ENCODE measurements at places on chromosomes 4 and X.
A peak's percentile ranks its signal among the peaks of the same experiment; 100 is the strongest.

- DNase-seq, result no peak
Measured at GRCh38 chrX:136198010-136198409, 50.7 kb downstream of the FHL1 start.

DNA sequence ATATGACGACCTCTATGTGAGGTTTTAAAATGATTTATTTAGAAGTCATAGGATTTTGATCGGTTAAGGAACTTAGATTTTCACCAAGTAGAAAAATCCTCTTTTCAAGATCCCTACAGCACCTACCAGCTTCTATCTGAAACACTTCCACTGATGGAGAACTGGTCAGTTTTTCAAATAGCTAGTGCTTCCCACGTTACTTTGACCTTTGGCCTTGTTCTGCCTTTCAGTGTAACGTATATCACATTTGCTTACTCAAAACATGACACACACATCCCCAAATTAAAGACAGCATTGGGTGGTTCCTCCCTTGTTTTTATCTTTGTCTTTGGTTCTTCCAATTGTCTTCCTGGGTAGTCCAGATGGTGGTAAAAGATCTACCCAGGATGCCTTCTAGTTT is 6.6 kb downstream of the LNX1 start:
- DNase-seq, result no peak

DNA sequence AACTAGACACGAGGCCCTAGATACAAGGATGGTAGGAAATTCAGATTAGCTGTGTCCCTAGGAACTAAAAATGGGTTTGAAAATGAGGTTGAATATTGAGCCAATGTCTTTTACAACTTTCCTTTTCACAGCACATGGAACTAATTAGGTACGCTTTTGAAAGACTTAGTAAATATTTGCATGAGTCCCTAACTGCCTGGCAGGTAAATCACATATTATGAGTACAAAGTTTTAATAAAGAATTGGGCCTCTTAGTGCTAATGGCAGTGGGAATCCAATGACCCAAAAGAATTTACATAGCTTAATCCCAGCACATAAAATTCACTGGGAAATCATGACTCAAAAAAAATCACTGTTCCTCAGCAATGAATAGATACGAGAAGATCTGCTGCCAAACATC is 16.8 kb downstream of the MUC7 start:
- DNase-seq, result no peak

DNA sequence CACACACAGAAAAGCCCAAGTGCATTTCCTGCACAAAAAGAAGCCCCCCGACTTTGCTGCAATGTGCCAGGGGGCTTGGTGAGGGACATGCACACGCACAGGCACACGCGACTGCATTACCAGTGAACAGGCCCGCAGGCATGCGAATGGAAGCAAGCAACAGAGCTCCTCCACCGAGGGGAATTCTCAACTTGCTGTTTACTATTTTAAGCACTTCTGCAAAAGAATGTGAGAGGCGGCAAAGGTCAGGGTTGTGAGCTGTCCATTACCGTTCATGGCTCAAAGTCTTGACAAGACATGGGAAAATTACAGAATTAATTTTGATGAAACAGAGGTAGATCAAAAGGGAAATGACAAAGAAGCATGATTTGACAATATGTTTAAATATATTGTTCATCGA is 342.5 kb upstream of the NOCT start:
- DNase-seq, result no peak

- DNase-seq, result no peak
Measured at GRCh38 chr4:138334346-138335016, 92.3 kb upstream of the SLC7A11 start.

DNA sequence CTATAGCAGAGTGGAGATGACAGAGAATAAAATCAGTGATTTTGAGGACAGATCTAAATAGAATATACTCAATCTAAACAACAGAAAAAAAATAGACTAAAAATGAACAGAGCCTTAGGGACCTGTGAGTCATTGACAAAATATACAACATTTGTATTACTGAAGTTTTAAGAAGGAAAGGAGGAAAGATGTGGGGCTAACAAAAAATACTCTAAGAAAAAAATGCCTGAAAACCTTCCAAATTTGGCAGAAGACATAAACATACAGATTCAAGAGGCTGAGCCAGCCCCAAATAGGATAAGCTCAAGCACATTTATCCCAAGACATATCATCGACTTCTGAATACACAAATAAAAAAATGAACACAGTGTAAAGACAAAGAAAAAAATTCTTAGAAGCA is 123.6 kb upstream of the INTU start:
- DNase-seq, result no peak

- no peak for DNase-seq
Measured at GRCh38 chrX:131746491-131746968, 202.7 kb downstream of the OR13H1 start.

DNA sequence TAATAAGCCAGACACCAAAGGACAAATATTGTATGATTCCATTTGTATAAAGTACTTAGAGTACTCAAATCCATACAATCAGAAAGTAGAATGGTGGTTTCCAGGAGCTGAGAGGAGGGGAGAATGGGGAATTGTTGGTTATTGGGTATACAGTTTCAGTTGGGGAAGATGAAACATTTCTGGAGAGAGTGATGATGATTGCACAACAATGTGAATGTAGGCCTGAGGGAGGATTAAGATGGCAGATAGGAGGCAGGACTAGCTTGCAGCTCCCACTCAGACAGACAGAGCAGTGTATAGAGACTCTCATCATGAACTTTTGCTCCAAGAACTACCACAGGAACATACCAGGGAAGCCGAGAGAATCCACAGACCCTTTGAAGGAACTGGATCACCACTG is 75.7 kb upstream of the PAK3 start:
- no peak for DNase-seq

DNA sequence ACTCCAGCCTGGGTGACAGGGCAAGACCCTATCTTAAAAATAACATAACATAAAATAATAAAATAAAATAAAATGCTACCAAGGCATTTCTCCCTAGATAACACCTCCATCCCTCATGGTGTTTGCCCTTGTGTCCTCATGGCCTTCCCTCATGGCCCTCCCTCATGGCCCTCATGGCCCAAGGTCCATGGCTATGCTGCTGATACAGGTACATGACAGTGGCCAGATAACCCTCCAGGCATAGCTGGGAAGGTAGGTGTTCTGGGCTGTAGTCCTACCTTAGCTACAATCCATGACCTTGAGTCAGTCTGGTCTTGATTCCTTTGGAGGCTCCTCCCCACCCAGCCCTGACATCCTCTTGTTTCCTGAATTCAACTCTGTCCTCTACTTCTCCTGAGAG is 75.2 kb downstream of the PJA1 start:
- no peak for DNase-seq

- no peak for DNase-seq
Measured at GRCh38 chr4:159443975-159444374, 341.1 kb downstream of the RAPGEF2 start.

GRCh38 chr4:71338846-71339593 is at the start of gene SLC4A4:
SLC4A4 (plus strand) TSS chr4:71339020.
- no peak for DNase-seq

DNA sequence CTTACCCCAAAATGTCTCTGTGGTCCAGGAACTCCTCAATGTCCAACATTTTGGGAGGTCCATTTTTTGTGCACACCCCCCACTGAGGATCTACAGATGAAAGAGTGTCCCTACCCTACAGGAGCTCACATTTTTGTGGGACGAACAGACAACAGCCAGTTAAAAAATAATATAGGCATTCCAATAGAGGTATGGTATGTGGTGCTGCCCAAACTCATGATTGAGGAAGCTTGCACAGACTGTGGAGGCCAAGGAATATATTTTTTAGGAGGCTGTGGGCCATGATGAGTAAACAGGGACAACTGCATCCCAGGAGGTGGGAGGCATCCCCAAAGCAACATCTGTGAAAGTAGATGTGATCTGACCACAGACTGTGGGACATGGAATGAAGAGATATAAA is 181.0 kb upstream of the HCCS start:
- no peak for DNase-seq

DNA sequence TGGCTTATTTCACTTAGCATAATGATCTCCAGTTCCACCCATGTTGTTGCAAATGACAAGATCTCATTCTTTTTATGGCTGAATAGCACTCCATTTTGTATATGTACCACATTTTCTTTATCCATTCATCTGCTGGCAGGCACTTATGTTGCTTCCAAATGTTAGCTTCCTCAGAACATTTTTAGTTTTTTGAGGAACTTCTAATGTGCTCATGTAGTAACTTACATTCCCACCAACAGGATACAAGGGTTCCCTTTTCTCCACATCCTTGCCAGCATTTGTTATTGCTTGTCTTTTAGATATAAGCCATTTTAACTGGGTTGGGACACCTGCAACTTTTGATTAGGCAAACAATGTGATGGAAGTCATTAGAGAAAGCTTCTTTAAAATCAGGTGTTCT is 454.2 kb downstream of the NLGN4X start:
- no peak for DNase-seq

DNA sequence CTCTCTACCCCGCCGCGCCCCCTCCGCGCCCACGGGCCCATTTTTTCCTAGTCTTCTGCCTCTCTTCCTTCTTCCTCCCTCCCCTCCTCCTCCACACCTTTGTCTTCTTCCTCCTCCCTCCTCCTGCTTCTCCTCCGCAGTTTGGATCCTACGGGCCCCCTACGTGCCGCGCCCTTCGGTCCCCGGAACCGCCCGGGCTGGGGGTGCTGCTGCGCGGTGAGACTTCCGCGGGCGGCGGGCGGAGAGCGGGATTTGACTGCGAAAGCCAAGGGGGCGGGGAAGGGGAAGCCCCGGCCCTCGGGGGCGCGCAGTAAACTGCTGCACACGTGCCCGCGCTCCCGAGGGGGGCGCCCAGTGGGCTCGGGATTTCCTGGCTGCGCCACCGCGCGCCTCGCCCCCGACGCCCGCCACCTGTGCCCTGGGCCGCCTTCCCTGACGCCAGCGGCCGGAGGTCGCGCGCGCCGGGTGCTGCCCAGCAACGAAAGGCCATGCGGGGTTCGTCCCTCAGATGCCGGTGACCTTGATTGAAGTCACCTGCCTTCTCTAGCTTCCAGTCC is 3.3 kb upstream of the NKX3-2 start:
- DNase-seq, result no peak

DNA sequence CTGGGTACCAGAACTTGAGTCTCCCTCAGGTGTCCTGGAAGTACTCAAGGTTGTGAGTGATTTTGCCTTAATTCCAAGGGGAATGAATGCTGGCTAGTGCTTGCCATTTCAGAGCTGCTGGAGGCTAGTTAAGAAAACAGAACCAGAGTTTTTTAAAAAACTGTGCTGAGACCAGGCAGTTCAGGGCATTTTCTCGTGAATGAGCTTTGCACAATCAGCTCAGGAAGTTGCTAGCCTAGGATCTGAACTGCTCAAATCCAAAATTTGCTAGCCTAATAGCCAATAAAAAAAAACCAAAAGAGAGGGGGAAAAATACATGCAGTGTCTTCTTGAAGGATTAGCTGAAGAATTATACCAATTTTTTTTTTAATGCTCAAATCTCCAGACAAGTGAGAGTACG is 292.7 kb downstream of the FBXW7 start:
- no peak for DNase-seq

GRCh38 chrX:120147537-120147936 is 10.9 kb upstream of the RHOXF2 start:
- DNase-seq, result no peak

GRCh38 chr4:77903186-77903585 is 40.6 kb downstream of the MRPL1 start:
- DNase-seq, result no peak

DNA sequence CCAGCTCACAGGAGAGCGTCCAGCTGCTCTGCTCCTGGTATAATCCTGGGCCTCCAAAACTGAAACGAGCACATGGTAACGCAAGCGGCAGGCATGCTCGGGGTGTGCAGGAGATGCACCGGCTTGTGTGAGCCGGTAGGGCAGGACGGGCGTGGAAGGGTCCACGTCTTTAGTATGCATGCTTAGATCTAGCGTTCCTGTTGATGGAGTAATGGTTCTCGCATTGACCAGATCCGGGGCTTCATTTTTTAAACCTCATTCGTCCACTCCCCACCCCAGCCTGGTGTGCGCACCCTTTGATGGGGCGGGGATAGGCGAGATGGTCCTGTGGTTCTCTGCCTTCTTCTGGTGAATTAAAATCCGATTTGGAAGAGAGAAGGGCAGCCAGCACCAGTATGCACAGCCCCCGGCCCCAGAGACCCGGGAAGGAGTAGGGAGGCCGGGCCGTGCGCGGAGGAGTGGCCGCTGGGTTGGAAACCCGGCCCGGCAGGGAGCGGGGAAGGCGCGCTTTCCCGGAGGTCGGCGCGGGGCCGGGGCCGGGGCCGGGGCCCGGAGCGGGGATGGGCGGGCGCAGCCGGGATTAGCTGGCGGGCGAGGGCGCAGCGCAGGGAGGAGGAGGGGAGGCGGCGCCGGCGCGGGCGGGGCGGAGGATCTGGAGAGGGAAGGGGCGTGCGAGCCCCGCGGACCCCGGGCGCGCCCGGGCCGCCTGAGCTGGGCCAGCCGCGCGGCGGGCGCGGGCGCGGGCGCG is 39.9 kb downstream of the FAM149A start:
- peak; percentile 30 for DNase-seq

DNA sequence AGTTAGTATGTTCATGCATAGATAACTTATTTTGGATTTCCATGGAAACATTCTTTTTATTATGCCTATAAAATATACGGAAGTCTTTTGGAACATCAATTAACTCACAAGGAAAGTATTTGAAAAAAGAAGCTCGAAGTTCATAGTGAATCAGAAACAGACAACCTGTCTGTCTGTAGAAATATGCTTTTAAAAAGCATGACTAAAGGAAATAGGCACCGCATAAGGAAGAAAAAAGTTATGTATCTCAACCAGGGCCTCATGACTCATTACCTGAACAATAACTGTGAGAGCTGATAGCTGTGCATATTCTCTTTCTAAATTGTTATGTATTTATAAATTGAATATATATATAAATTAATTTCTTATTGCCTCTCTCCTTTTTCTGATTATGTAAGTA is 324.1 kb downstream of the TLL1 start:
- no peak for DNase-seq

- DNase-seq, result no peak
Measured at GRCh38 chrX:103253608-103254007, 1.3 kb downstream of the TCEAL8 start.

GRCh38 chr4:22895482-22895881 is 202.7 kb downstream of the GBA3 start:
- DNase-seq, result no peak

DNA sequence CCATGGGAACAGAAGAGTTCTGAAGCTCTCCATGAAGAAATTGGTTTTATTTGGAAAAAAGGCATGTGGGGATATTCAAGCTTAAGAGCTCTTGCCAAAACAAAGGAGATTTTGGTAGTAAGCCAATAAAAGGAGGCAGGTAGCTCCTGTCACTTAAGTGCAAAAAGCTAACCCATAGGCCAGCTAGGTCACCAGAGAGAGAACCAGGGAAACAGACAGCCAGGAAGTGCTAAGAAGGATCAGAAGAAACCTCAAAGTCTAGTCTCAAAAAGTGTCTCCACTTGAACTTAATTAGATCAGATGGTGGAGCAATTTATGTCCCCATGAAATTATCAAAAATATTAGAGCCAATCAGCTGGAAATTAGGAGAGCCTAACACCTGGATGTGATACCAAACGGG is 49.2 kb downstream of the CD40LG start:
- no peak for DNase-seq

DNA sequence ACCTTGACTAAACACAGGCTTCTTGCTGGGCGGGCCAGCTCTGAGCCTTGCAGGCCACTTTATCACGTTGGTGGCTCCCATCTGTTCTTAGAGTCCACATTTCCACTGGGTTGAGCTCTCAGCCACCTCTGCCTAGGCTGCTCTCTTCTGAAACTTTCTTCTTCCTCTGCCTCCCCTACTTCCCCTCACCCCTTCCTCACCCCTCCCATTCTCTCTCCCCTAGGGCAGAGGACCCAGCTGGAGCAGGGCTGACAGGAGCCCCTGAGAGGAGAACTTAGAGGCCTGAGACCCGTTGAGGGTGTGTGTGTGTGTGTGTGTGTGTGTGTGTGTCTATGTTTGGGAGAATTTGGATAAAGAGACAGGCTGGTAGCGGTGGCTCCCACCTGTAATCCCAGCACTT is 19.9 kb upstream of the TMSB4X start:
- DNase-seq, result peak; percentile 22

Measured in activated CD4-positive, alpha-beta T cell treated with anti-CD3 and anti-CD28 coated beads, Interleukin-2, amount 50 U/mL, for 48 hours (primary cell).